ENCODE measurements at places on chromosomes 4 and X.

GRCh38 chrX:19839770-19840254 lies 47.6 kb downstream of the SH3KBP1 start:
- DNase-seq = no peak

GRCh38 chr4:13860126-13860525 lies 232.6 kb upstream of the BOD1L1 start:
- no peak for DNase-seq

- DNase-seq = no peak
These were observed 172.9 kb downstream of the PTTG2 start for GRCh38 chr4:38132843-38133662.

DNA sequence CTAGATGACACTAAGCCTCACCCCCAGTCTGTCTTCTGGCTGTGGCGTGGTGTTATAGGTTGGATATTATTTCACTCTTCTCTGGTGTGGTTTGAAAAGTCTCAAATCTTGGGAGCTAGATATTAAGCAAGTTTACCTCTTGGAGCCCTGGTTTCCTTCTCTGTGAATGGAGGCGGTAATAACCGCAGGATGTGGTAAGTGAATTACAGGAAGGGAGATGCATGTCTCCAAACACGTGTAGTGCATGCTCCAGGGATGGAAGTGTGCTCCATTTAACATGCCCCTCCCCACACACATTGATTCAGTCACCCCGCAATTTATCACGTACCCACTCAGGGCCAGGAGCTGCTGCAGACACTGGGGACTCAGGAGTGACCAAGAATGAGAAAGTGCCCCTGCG lies 4.9 kb downstream of the ZNF275 start:
- no peak for DNase-seq

DNA sequence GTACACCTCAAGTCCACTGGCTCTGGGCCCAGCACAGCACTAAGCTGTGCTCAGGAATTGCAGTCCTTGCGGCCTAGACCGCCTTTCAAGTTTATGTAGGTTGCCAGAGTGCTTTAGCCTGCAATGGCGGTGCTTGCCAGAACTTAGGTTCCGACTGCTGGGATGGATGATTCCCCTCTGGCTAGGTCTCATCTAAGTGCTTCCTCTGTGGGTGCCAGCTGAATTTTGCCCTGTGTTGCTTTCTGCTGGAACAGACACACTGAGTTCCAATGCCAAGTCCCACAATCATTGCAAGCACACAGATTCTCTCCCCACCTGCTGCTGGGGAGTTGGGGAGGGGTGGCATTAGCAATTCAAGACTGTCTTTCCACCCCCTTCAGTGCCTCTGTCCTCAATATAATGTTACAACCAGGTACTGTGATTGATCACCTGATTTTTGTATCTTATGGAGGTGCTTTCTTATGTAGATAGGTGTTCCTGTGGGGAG lies 129.5 kb downstream of the GRID2 start:
- no peak for DNase-seq

- DNase-seq = no peak
These were observed 62.6 kb downstream of the TBC1D9 start for GRCh38 chr4:140693562-140693961.

- DNase-seq = no peak
These were observed 78.1 kb upstream of the PAGE3 start for GRCh38 chrX:55342533-55343501.

- DNase-seq = no peak
These were observed at the start of gene FAT4 for GRCh38 chr4:125314676-125315575. Gene FAT4, plus strand, starts transcription at chr4:125314955. Its CDS starts 1,457 bp downstream, at chr4:125316412.

DNA sequence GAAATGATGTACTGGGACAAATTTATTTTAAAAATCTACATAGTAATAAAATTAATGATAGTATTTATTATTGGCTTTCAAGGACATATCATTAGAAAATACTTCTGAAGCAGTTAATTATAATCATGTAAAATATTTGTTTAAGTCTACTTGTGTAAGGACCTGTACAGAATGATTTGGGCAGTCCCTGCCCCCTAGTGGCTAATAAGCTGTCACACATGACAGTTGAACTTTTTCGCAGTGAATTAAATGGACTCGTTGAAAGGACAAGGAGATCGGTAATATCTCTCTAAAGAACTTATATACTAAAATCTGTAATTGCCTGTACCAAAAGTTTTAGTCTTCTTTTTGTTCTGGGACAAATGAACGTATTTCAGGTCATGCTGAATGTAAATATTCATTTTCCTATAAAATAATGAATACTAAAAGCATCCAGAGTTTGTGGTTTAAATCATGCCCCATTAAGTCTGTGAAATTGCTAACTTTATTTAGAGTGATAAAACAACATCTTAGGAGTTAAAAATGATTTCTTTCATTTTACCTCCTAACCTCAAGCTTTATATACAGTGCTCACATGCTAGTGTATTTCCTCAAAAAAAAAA lies 13.6 kb downstream of the EXOC1 start:
- DNase-seq = no peak

- no peak for DNase-seq
These were observed 55.3 kb downstream of the ARHGAP10 start for GRCh38 chr4:147787204-147787603.

- no peak for DNase-seq
These were observed 349.4 kb downstream of the ARHGAP24 start for GRCh38 chr4:85824166-85824945.

- no peak for DNase-seq
These were observed 898 bp downstream of the UBQLN2 start for GRCh38 chrX:56564164-56564885.

DNA sequence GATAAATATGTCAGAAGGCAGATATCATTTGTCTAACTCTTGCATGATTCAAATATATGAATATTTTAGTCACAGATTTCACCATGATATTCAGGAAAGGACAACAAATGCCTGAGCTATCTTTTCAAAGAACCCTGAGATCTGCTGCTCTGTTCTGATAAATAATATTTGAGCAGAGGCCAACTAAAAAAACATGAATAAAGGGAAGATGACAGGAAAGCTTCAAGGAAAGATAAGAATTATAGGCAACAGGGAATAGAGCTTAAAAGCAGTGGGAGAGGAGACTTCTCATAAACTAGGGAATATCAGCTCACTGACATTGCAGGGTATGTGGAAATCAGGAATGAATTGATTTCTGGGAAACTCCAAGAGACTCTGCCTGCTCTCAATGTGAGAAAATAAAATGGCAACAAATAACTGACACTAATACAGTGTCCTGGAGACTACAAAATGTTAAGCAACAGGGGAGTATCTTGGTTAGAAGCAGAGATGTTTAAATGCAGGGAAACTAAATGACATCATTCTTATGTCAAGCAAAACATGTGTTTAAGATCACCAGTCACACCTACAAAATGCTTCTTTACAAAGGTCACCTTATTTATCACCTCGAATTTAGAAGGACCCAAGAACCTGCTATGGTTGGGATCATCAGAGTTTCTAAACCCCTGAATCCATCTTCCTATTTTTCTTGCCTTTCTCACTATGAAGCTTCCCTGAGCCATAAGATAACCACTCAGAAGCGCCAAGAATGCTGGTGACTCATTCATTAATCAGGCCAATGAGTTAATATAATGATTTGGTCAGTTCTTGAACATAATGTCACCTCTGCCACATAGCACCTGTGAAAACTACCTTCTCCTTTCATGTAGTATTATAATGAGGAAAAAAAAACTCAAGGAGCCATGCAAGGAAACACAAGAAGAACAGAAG lies 78.1 kb downstream of the NDST3 start:
- no peak for DNase-seq

- no peak for DNase-seq
These were observed 39.3 kb upstream of the IQSEC2 start for GRCh38 chrX:53320543-53321229.

DNA sequence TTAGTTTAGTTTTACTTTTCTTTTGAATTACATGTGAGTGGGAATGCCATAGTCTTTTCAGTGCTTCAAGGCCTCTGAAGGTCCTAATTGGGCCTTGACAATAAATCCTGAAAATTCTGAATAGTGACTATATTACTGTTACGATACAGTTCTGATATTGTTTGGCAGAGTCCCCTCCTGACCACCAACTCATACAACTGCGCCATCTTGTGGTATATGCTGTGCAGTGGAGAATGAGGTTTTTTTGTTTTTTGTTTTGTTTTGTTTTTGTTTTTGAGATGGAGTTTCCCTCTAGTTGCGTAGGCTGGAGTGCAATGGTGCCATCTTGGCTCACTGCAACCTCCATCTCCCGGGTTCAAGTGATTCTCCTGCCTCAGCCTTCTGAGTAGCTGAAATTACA lies 56.6 kb upstream of the CHRDL1 start:
- DNase-seq = no peak

DNA sequence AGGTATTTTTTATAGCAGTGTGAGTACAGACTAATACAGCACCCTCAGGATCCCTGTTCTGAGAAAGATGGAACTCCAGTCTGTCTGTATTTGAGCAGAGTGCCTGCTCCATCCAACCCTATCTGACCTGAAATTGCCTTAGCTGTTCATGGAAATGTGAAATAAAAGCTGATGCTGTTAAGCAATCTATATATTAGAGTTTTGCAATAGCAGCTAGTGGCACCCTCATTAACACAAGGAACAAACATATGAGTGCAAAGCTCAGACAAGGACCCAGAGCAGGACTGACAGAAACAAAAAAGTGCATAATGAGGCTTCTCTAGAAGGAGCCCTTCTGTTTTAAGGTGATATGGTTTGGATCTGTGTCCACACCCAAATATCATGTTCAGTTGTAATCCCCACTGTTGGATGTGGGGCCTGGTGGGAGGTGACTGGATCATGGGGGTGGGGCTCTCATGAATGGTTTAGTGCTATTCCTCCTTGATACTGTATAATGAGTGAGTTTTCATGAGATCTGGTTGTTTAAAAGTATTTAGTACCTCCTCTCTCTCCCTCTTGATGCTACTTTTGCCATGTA lies 272.9 kb upstream of the KLF3 start:
- DNase-seq = no peak

- no peak for DNase-seq
These were observed 28.6 kb upstream of the NAF1 start for GRCh38 chr4:163195247-163195765.

DNA sequence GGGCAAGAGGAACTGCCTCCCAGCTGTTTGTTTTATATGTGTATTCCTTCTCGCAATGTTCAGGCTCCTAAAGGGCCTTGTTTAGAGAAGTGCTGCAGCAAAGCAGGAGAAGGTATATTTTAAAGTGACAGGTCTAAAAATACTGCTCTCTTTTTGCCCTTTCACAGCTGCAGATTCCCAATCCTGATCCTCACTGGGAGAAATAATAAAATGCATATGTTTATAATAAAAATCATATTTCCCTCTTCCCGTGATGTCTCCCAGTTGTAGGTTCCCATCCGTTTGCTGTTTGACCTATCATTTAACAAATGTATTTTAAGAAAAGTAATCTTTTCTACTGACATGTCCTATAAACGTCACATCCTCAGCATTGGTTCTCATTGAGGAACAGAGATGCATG lies 62.7 kb upstream of the GPC4 start:
- DNase-seq = no peak

DNA sequence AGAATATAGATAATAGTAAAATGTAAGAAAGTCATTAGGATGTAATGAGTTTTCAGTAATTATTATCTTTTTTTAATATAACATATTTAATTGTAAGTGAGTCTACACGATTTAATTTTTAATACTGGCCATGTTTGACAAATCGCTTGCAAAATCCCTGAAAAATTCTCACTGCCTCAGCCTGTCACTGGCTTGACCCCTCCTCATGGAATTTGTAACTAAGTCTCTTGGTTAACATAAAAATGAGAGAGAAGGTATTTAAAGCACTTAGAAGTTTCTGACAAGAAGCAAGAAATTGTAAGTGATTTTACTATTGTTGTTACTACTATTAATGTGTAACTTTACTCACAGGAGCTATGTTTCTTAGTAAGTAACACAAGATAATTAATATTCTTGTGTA lies 237.9 kb upstream of the GK2 start:
- DNase-seq = no peak

DNA sequence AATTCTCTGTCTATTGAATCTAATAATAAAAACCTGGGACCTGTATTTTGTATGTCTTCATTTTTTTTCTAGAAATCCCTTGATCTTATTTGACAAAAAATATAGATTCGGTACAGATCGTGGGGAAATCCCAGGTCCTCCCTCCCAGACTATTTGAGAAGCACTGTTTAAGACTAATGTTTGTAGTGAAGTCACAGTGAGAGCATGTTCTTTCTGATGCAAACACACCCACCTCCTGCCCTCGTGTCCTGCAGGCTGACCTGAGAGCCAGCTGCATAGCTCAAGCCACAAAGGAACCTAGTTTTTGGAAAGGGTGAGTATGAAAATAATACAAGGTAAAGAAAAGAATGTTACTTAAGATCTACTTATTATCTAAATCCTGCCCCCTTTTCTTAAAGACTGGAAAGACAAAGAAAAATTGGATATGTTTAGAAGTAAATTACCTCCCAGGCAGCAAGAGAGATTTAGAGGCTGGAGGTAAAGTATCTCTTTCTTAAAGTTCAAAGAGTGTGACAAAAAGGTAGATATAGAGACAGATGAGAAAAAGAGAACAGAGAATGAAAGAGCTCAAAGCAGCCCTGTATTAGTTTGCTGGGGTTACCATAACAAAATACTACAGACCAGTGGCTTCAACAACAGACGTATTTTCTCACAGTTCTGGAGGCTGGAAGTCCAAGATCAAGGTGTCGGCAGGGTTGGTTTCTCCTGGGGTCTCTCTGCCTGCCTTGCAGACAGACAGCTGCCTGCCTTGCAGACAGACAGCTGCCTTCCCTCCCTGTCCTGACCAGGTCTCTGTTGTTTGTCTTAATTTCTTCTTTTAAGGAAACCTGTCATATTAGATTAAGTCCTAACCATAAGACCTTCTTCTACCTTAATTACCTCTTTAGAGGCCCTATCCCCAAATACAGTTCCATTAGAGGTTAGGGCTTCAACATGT lies 20.4 kb upstream of the DCTD start:
- DNase-seq = no peak

GRCh38 chr4:112222219-112222955 lies 9.2 kb upstream of the AP1AR start:
- no peak for DNase-seq

GRCh38 chrX:49876750-49877149 lies 2.5 kb upstream of the USP27X start:
- DNase-seq = no peak

DNA sequence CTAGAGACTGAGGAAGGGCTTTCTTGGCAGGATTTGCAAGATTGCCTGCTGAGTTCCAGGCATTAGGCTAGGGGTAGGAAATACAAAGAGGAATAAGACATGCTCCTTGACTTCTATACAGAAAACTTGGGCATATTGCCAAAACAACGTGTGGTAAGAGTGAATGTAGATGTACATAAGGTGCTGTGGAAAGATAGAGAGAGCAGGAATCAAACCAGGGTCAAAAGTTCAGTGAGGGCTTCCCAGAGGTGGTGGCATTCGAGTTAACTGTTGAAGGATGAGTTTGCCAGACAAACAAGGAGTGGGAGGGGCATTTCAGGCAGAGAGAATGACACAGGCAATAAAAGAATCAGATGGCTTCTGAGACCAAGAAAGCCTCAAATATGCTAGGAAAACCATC lies 187.9 kb downstream of the KDR start:
- DNase-seq = no peak

DNA sequence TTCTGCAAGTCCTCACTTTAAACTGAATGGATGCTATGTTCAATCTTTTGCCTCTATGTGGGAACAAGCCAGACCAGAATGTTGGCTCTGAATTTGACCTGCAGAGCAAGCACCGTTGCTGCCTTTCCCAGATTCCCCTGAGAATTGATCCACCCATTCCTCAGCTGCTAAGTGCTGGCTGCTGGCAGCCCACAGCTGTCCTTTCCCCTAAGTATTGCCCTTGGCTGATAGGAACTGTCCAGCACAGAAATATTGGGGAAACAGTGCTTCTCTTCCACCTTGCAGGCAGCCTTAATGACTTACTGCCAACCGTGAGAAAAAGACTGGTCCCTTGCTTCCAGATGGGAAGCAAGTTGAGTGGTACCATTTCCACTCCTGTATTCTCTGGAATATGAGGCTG lies 475.9 kb downstream of the PDHA2 start:
- no peak for DNase-seq

Data from stimulated activated CD8-positive, alpha-beta memory T cell treated with anti-CD3 and anti-CD28 coated beads, Interleukin-15, amount 100 ng/mL, for 4 hours (primary cell).